ENCODE measurements at places on chromosomes 12 and 14.

- DNase-seq: no peak
Observed at GRCh38 chr14:95871531-95871930, 5.1 kb upstream of the TUNAR start.

DNA sequence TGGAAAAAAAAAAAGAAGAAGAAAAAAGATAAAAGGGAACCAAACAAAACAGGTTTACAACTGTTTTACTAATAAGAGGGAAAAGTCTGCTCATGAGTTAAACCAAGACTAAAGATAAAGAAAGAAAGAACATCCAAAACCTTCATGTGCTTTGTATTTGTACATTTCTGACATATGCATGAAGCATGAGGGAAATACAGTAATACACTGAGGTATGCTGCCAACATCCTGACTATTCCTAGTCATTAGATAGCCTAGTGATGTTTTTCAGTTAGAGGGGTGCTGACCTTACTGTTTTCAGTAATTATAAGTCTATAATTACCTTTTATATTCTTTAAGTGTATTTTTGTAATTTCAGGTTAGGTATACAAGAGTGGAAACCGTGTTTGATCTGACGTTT is 793.3 kb downstream of the DIO2 start:
- DNase-seq: no peak

DNA sequence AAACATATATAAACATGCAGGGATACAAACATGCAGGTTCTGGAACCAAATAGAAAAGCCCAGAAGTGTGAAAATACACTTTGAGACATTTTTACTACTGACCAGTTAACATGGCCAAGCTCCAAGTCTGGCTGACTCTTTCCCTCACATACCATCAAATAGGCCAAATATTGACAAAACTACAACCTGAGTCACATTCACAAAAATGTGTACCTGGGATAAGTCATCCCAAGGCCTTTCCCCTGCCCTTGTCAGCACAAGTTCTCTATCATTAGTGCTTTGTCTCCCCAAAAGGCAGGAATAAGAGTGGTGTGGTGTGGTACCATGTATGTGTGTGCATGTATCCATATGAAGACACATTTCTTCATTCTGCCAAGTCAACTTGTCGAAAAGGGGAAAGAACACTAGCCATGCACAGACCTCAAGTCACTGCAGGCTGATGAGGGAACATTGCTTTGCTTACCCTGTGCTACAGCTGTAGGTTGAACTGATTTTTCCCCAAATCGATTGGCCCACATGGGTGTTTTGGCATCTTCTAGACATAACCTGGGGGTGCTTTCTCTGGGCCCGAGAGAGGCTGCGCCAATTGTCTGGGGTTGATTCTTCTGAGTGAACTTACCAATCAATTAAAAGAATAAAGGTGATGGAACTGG is 14.9 kb downstream of the HOXC4 start:
- no peak for DNase-seq

DNA sequence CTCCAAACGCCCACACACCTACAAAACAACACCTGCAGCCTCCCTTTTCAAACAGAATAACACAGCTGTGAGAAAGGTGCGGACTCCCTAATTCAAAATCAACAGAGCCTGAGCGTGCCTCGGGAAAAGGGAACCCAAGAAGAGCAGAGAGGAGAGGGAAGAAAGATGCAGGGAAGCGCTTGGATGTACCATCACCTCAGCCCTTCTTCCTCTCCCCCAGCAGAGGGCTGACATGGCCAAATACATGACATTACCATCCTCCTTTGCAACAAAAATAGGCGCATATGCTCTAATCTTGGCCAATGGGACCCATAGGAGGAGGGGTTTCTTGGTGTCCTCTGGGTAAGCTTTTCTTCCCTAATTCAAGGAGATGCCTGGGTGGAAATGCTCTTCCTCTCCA is 78.0 kb downstream of the CPSF2 start:
- no peak for DNase-seq

GRCh38 chr12:62581288-62582064 is 114.8 kb downstream of the MON2 start:
- peak; percentile 54 for DNase-seq

DNA sequence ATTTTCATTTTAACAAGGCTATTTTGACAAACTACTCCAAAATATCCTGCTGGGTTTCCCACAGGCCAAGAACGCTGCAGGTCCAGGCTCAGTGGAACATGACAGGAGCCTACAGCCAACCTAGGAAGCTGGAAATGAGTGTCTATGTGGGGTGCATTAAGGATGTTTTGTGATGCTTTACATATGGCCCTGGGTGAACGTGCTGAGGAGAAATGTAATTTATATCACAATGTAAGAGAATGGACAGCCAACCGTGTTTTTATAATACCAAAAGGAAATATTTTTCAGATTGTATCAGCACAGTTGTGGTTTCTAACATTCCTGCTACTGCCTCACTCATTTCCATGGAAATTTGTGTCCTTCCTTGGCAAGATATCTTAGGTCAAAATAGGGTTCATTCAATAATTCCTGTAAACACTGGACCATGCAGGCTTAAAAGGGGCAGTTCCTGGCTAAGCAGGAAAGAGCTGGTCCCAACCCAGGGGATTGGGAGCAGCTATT is 51.5 kb downstream of the ST8SIA1 start:
- DNase-seq: peak; percentile 50

- DNase-seq: no peak
Observed at GRCh38 chr12:48189331-48190125, 6.1 kb downstream of the CCDC184 start.

DNA sequence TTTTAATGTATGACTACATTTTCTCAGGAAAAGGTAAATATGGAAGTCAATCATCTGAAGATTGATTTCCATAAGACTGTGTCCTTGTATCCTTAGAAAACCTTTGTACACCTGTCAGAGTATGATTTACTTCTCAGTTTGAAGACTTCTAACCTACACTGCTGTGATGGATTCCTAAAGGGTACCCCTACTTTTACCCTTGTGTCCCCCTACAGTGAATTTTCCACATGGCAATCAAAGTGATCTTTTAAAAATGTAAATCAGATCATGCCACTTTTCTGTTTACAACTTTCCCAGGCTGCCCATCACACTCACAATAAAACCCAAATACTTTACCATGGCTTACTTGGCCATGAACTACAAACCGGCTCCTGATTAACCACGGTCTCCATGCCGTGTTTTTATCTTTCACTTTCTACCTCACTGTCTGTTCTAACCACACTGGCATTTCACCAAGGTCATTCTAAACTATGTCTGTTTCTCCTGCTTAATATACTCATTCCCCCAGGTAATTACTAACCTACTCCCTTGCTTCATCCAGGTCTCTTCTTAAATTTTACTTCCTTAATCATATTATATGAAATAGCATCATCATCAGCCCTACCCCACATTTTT is 8.1 kb downstream of the DNAI7 start:
- DNase-seq: no peak

DNA sequence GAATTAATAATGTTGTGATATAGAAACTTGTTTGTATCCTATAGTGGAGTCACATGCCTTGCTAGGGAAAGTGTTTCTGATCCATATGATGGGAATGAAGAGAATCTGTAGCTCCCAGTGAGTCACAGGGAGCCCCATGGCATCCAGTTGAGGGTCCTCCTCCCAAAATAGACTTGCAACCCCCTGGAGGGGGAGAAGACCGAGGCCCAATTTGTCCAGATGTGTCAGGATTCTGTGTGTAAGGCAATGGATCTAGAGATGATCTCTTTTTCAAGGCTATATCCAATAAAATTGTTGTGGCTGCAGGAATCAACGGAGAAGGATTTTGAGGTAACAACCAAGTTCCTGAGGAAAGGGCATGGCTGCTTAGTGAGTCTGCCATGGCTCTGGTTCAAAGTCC is 121.8 kb downstream of the BCL11B start:
- DNase-seq: no peak

GRCh38 chr12:129215556-129215955 is 362.3 kb downstream of the GLT1D1 start:
- no peak for DNase-seq

DNA sequence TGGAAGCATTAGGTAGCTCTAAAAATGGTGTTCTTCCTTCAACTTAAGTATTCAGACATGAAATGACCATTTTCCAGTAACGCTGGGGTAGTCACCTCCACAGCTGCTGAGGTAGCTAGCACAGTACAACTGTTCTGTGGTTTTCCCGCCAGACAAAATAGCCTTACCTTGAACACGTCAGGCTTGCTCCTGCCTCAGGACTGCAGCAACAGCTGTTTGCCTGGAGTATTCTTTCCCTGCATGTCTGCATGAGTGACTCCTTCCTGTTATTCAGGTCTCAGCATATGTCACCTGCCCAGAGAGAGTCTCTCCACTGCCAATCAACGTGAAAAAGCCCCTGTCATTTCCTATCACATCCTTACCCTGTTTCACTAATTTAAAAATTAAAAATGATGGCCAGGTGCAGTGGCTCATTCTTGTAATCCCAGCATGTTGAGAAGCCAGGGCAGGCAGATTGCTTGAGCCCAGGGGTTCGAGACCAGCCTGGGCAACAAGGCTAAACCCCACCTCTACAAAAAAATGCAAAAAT is 37.9 kb downstream of the WDR89 start:
- no peak for DNase-seq

DNA sequence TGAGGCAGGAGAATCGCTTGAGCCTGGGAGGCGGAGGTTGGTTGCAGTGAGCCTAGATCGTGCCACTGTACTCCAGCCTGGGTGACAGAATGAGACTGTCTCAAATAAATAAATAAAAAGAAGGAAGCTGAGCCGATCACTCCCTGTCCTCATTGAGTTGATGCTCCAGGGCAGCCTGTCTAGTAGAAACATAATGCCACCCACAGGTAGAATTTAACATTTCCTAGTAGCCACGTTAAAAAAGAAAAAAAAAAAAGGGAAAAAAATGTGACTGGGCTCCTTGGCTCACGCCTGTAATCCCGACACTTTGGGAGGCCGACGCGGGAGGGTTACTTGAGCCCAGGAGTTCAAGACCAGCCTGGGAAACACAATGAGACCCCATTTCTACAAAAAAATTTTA is 135.7 kb downstream of the SCARB1 start:
- DNase-seq: no peak

DNA sequence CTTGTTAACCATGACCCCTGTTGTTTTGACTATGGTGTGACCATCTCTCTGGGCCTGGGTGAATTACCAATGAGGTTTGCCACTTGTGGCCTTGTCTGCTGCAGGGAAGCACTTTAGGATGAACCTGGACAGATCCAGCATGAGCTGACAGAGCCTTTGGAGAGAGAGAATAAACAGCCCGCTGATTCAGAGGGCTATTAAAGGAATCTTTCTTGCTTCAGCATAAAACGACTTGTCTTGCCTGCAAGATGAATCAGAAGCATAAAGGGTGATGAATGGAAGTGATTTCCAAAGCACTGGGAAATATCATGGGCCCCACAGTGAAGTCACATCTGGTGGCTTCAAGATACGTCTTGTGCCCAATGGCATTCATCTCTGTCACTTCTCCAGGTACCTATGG is 69.0 kb upstream of the WSCD2 start:
- no peak for DNase-seq

- DNase-seq: no peak
Observed at GRCh38 chr12:67698672-67699581, 50.4 kb downstream of the DYRK2 start.

DNA sequence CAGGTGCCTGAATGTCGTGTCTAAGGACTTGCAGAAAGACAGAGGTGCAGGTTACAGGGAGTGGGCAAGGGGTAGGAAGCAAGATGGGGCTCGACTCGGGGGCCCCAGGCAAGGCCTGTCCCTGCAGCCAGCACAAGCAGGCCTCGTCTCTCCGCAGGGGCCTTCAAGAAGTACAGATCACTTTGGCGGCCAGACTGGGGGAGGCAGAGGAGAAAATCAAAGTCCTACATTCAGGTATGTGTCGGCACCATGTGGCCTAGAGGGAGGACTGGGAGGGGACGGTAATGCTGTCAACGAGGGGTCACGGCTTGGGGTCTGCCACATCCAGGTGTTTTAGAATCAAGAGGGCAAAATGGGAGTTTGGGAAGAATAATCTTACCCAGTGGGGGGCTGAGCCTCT is 73.7 kb downstream of the PHETA1 start:
- DNase-seq: no peak

- DNase-seq: no peak
Observed at GRCh38 chr12:45720069-45720468, 9.4 kb upstream of the ARID2 start.

GRCh38 chr12:12334367-12335040 is 15.5 kb downstream of the MANSC1 start:
- DNase-seq: no peak

GRCh38 chr14:102407258-102407657 is 44.5 kb downstream of the TECPR2 start:
- DNase-seq: no peak
